ENCODE measurements at places on chromosomes 12 and 14. TPM values are rescaled to one million over a fixed set of nuclear protein-coding genes. Genes with fewer than 3 reads are reported as not detected.

- H3K27ac ChIP-seq: no peak overlapping the region
- H3K4me3 ChIP-seq: no peak overlapping the region
Observed at GRCh38 chr12:111780166-111780565, 13.4 kb downstream of the ALDH2 start.

- no peaks in the 10 kb centered on the region for H3K4me1 ChIP-seq
- peaks cover 24% of the 10 kb centered on the region for H3K36me3 ChIP-seq
- no peak overlapping the region for H3K4me3 ChIP-seq
- no peaks in the 10 kb centered on the region for H3K27me3 ChIP-seq
- DNase-seq: no peak
Observed at GRCh38 chr12:50132505-50133135, 20.6 kb downstream of the COX14 start.

DNA sequence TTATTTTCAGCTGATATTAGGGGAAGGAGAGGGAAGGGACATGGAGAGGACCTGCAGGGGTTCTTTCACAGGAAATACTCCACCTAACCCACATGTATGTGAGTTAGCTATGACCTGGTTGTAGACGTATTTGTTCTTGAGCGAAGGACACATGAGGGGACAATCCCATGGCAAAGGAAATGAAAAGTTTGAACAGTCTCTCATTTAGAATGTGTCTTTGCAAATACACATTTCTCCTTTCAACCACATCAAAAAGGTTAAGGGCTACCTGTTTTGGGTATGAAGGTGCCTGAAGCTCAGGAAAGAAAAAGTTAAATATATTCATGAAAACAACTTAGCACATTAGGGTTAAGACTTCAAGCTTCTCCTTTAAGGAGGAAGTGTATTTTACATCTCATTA, 7.4 kb downstream of the PYGL start:
- no peaks in the 10 kb centered on the region for H3K27me3 ChIP-seq
- no peak overlapping the region for H3K27ac ChIP-seq
- peaks cover 4% of the 10 kb centered on the region for H3K36me3 ChIP-seq
- no peak for DNase-seq
- no peaks in the 10 kb centered on the region for H3K4me1 ChIP-seq
- H3K4me3 ChIP-seq: no peak overlapping the region

- H3K27ac ChIP-seq: peak within 1 kb of the TSS; percentile 46
- DNase-seq: peak; percentile 78
- no peaks in the 10 kb centered on the region for H3K36me3 ChIP-seq
- no peaks in the 10 kb centered on the region for H3K27me3 ChIP-seq
- H3K4me1 ChIP-seq: peaks cover 20% of the 10 kb centered on the region
Observed at GRCh38 chr14:64704143-64704742, at the start of gene PLEKHG3. Gene PLEKHG3 (plus strand): TSS chr14:64704424. CDS start chr14:64727632, 23,208 bp downstream.

DNA sequence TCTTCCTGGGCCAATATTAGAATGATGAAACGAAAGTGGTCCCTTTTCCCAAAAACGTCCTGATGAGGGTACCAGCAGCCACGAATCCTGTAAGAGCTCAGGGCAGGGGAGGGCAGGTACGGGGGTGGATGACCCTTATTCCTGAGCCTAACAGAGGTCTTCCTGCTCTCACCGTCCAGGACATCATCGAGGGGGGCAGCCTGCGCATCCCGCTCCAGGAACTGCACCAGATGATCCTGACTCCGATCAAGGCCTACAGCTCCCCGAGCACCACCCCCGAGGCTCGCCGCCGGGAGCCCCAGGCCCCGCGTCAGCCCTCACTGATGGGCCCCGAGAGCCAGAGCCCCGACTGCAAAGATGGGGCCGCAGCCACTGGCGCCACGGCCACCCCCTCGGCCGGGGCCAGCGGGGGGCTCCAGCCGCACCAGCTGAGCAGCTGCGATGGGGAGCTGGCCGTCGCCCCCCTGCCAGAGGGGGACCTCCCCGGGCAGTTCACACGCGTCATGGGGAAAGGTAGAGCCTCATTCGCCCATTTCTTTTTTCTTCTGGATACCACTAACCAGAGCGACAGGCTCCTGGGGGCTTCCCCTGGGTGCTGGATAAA, 142.5 kb downstream of the GCH1 start:
- no peak overlapping the region for H3K27ac ChIP-seq
- no peaks in the 10 kb centered on the region for H3K27me3 ChIP-seq
- no peaks in the 10 kb centered on the region for H3K36me3 ChIP-seq
- no peak overlapping the region for H3K4me3 ChIP-seq
- DNase-seq: no peak

DNA sequence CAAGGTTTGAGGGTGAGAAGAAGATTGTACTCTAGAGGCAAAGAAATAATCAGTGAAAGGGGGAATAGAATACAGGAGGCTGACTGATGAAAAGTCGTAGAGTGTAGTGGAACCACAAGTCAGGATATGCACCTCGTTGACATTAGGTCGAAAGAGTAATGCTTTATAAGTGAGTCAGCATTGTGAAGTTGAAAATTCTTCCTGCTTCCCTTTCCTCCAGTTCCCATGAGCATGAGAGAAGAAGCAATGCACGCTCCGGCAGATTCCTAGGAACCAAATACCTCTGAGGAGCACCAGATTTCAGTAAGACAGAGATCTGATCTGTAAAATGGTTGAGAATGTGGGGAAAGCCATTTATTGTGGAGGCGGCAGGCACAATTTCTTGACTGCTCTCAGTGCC, 16.5 kb downstream of the CCER1 start:
- no peak overlapping the region for H3K27ac ChIP-seq
- H3K36me3 ChIP-seq: no peaks in the 10 kb centered on the region
- no peak for DNase-seq
- no peak overlapping the region for H3K4me3 ChIP-seq
- H3K4me1 ChIP-seq: no peaks in the 10 kb centered on the region

GRCh38 chr12:58629376-58629775, 290.9 kb downstream of the LRIG3 start:
- no peak for DNase-seq
- H3K27ac ChIP-seq: no peak overlapping the region
- H3K36me3 ChIP-seq: no peaks in the 10 kb centered on the region
- no peaks in the 10 kb centered on the region for H3K27me3 ChIP-seq
- H3K4me3 ChIP-seq: no peak overlapping the region

DNA sequence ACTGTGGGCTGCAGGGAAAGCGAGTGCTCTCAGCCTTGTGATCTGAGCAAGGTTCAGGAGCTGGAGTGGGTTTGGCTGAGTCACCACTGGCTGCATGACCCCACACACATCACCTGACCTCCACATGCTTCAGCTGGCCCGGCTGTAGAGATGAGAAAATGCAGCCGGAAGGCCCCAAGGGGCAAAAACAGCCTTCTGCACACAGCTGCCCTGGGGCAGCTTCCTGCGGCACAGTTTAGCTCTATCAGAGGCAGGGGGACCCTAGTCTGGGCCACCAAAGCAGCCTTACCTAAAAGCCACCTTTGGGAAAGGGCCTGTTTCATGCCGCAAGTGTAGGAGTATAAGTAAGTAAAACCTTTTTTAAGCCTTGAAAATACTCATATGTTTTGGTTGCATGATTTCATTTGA, 123.3 kb downstream of the SSPN start:
- H3K27ac ChIP-seq: no peak overlapping the region
- no peaks in the 10 kb centered on the region for H3K36me3 ChIP-seq
- H3K4me3 ChIP-seq: no peak overlapping the region
- no peaks in the 10 kb centered on the region for H3K27me3 ChIP-seq

- no peak for DNase-seq
- H3K4me1 ChIP-seq: no peaks in the 10 kb centered on the region
- H3K36me3 ChIP-seq: peaks cover 36% of the 10 kb centered on the region
- H3K4me3 ChIP-seq: no peak overlapping the region
- no peaks in the 10 kb centered on the region for H3K27me3 ChIP-seq
Observed at GRCh38 chr12:9698681-9699080, 29.2 kb downstream of the CLEC2D start.

DNA sequence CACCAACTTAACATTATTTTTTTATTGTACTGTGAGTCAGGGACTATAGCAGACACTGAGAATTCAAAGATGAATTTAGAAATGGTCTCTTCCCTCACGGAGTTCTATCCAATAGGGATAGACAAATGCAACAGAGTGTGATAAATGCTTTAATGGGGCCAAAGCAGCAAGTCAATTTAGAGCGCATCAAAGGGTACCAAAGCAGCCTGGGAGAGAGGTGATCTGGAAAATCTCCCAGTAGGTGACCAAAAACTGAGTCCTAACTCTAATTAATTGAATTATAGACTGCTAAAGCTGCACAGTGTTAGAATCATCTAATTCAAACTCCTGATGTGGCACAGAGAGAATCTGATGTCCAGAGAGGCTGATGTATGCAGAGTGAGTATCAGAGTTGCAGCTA, 2.6 kb downstream of the LIN7A start:
- no peak for DNase-seq
- no peak overlapping the region for H3K27ac ChIP-seq
- peaks cover 3% of the 10 kb centered on the region for H3K4me1 ChIP-seq
- H3K36me3 ChIP-seq: no peaks in the 10 kb centered on the region
- H3K4me3 ChIP-seq: no peak overlapping the region

GRCh38 chr14:22535126-22535525, 53.9 kb downstream of the DAD1 start:
- DNase-seq: no peak
- no peaks in the 10 kb centered on the region for H3K4me1 ChIP-seq
- H3K36me3 ChIP-seq: no peaks in the 10 kb centered on the region
- H3K27ac ChIP-seq: no peak overlapping the region
- H3K27me3 ChIP-seq: no peaks in the 10 kb centered on the region

Gene OR10G2
- total RNA-seq: not detected

Gene KRT7
- total RNA-seq: 8.9 TPM

Gene GPR65
- total RNA-seq: not detected

Gene PPP4R4
- total RNA-seq: 3.9 TPM

Gene TPH2
- 0.66 TPM for total RNA-seq

Gene CD163
- 0.09 TPM for total RNA-seq

Gene TPI1
- 1,177 TPM for total RNA-seq

Gene MLF2
- total RNA-seq: 258 TPM

Gene DMAC2L
- total RNA-seq: 22.4 TPM
